Esophagus (tissue), 2 donors: ENCODE measurements at places on chromosomes 5 and 9. TPM values are rescaled to one million over a fixed set of nuclear protein-coding genes. Genes with fewer than 3 reads are reported as not detected.

Gene DIAPH1
- polyA plus RNA-seq = 84.5 TPM

Gene CAVIN4
- 0.07 TPM for polyA plus RNA-seq

Gene ANKRD55
- polyA plus RNA-seq = 0.04 TPM

Gene SAPCD2
- 9.0 TPM for polyA plus RNA-seq

Gene DEPDC1B
- polyA plus RNA-seq = 2.9 TPM

Gene PRDM12
- polyA plus RNA-seq = 0.04 TPM

Gene TMEM232
- polyA plus RNA-seq = 0.49 TPM

Gene OGN
- 0.51 TPM for polyA plus RNA-seq

Gene DDX4
- not detected for polyA plus RNA-seq

Gene GLRA1
- polyA plus RNA-seq = not detected

Gene GPR151
- not detected for polyA plus RNA-seq
